ENCODE measurements at places on chromosomes 6 and 20.
A peak's percentile ranks its signal among the peaks of the same experiment; 100 is the strongest.

- DNase-seq, result no peak
These were observed 114.1 kb upstream of the SMLR1 start for GRCh38 chr6:130713144-130713543.

- DNase-seq, result no peak
These were observed 88.1 kb downstream of the TNFRSF21 start for GRCh38 chr6:47221565-47221964.

GRCh38 chr6:41732591-41733359, 2.6 kb downstream of the TFEB start:
- peak; percentile 57 for DNase-seq

GRCh38 chr20:17661121-17661744, 20.8 kb downstream of the RRBP1 start:
- no peak for DNase-seq

DNA sequence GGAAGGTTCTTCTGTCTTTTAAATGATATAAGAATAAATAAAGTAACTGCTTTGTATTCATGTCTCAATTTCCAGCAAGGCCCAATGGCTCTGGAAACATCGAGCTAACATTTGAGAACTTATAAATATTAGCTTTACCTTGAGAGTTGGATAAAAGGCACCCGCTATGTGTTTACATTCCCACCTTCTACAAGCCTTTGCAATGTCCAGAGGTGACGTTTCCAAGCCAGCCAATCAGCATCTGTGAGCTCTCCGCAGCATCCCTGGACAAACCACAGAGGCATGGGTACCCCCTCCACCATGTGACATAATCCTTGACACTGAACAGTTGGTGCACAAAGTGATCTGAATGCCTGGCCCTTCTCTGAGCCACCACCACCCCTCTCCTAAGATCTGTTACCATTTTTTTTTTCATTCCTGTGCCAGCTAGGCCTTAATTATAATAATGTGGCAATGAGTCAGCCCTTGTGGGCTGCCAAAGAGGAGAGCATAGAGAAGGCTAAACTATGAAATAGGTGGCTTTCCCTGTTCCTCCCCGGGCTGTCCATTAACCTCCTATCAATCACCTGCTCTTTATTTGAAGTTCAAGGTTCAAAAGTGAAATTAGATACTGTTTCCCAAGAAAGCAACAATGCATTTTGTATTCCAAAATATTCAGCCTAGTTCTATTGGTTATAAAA, 4.1 kb downstream of the CBLN4 start:
- DNase-seq, result no peak

DNA sequence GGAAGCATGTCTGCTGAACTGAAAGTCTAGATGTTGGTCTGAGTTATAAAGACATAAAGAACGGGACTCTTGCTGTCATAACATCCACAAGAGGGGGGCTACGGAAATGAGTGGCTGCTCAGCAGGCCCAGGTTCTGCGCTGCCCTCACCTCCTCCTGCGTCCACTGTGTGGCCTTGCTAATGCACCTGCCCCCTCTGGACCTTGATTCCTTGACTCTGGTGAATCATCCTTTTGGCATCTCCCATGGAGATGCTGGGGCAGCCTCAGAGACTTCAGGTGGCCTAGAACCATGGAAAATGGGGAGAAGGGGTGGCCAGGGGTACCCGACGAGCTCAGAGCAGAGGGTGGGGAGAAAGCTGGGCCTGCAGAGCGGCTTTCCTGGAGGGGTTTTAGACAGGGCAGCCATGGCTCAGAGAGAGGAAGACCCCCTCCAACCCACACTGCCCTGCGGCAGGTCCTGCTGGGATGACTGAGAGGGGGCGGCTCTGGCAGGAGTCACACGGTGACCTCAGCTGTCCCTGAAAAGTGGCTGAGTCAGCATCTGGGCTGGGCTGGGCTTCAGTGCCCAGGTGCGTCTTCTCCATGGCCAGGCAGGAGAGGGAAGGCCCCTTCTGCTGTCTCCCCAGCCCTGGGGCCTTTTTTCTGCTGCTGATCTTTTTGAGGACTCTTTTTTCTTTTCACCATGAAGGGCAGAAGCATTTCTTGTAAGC, 46.9 kb downstream of the DLGAP4 start:
- no peak for DNase-seq

GRCh38 chr20:8431538-8432434, 299.7 kb downstream of the PLCB1 start:
- no peak for DNase-seq

GRCh38 chr6:101294676-101295075, 98.8 kb upstream of the GRIK2 start:
- no peak for DNase-seq

DNA sequence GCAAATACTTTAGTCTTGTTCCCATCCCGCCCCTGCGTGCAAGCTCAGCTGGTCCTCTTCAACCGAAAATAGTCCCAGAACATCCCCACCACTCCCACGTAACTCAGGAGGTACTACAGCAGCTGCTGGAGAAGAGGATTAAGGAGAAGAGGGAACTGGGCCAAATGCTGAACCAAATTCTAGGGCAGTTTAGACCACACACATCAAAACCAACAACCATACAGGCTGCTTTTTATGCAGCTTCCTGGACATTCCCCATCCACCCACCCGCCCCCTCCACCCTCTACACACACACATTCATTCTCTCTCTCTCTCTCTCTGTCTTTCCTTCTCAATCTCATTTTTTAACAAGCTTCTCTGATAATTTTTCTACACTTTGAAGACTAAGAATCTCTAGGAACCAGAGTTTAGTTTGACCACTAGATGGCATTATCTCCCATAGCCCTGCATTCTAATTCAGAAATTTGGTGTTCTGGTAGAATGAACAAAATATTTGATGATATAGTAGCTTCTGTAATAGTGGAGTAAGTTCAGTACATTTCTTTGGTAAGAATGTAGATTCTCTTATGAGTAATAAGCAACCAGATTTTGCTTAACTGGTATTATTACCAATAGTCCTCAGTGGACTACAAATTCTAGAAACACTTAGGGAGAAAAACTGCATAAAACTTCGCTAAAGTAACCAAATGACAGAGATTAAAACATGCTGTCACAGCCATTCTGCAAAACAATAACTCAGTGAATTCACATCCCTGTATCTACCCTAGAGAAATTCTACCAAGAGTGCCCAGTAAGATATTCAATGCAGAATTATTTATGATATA, 52.1 kb upstream of the BEND6 start:
- DNase-seq, result no peak

GRCh38 chr6:73460056-73460455, 1.5 kb upstream of the MTO1 start:
- DNase-seq, result no peak

DNA sequence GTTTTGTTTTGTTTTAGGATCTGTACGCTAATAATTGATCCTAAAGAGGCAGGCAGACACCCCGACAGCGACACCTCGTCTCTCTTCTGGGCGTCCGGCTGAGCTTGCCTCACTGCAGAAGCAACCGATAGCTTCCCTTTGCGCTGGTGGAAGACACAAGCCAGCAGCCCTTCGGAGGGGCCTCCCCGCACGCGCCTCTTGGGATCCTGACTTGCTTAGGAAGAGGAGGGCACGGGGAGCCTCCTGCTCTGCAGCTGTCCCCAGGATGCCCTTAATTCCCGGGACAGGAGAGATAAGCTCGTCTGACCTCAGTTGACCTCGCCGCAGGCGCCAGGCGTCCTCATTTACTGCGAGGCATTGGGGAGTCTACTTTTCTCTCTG, 94.0 kb downstream of the CD83 start:
- DNase-seq, result peak; percentile 24

GRCh38 chr6:116210750-116211425, 43.0 kb downstream of the TSPYL4 start:
- no peak for DNase-seq

GRCh38 chr20:51190783-51191180, 167.9 kb upstream of the KCNG1 start:
- no peak for DNase-seq

GRCh38 chr6:45326698-45327417, 1.3 kb upstream of the RUNX2 start:
- no peak for DNase-seq

DNA sequence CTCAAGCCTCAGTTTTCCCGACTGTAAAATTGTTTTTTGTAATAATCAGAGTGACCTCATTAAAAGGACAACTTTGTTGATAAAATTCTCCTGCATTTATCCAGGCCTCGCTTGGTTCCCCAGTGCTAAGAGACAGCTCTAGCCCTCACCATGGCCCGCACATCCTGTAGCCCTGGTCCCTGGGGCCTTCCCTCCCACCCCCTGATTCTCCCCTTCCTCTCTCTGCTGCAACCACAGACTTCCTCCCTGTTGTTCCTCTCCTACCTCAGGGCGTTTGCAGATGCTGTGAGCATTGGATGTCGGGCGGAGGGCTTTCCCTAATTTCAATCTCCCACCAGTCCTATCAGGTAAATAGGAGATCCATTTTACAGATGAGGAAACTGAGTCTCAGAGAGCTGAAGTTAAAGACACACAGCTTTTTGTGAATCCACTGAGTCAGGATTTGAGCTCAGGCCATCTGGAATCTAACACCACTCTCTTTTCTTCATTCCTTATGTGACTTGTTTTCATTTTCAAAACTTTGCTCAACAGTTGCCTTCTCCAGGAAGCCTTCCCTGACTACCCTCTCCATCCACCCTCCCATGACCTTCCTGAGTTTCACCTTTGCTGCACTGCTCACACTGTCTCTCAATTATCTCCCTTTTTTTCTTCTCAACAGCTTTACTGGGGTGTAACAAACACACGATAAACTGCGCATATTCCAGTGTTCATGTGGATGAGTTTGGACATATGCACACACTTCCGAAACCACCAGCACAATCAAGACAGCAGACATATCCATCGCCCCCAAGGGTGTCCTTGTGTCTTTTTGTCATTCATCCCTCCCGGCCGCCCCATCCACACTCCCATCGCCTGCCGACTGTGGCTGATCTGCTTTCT, 107.1 kb downstream of the CEBPB start:
- no peak for DNase-seq

DNA sequence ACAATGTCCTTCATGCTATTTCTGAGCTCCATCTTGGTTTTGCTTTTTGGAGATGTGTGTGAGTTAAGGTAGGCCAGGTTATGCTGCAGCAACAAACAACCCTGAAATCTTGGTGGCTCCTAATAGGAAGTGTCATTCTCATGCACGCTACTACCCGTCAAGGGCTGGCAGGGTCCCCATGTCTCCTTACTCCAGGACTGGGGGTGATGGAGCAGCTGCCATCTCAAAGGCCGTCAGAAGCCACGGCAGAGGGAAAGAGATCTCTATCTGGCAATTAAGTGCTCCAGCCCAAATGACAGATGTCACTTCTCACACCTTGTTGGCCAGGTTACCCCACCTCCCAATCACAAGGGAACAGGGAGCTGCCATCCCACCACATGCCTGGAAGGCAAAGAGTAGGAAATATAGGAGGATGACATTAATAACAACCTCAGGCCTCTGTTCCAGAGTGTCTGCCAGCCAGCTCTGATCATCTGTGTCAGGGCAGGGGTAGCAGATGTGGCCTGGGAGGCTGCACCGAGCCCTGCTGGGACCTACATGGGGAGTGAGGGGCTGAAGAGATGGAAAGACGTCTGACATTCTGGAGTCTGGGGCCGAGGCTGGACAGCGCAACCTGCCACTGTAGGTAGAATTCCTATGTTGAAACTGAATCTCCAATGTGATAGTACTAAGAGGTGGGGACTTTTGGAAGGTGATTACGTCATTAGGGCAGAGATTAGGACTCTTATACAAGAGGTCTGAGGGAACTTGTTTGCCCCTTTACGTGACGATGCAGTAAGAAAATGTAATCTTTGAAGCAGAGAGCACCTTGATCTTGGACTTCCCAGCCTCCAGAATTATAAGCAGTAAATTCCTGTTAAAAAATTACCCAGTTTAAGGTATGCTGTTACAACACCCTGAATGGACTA, 4.8 kb upstream of the SDCBP2 start:
- no peak for DNase-seq

DNA sequence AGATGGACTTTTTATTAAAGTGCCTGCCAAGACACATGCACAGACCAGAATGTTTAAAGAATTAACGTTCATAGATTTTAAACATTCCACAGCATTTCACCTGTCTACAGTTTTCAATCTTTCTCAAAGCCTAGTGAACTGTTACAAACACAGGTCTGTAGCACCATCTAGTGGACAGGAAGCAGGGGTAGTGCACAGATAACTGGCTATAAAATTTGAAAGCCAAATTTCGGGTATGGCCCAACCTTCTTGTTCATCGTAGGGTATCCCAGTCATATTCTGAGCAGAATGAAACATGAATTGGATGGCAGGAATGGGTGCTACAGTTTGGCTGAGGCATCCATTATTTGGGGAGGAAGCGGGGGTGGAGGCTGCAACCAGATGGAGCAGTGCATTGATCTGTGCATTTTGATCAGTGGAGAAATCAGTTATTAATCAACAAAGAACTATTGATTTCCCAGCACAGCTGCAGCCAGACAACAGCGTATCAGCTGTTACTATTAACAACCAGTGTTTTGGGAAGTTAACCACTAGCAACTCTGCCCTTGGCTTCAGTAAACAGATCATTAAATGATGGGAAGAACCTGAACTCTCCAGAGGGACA, 56.1 kb upstream of the B3GAT2 start:
- DNase-seq, result no peak

- DNase-seq, result no peak
These were observed 9.6 kb upstream of the IL17A start for GRCh38 chr6:52176550-52176949.

- no peak for DNase-seq
These were observed 2.5 kb upstream of the PTPRT start for GRCh38 chr20:43191946-43192863.

- DNase-seq, result no peak
These were observed 1.0 kb upstream of the XRN2 start for GRCh38 chr20:21301940-21302663.

GRCh38 chr6:100166956-100167355, 172.9 kb upstream of the MCHR2 start:
- no peak for DNase-seq

- no peak for DNase-seq
These were observed 10.0 kb upstream of the BTBD9 start for GRCh38 chr6:38649744-38650143.

DNA sequence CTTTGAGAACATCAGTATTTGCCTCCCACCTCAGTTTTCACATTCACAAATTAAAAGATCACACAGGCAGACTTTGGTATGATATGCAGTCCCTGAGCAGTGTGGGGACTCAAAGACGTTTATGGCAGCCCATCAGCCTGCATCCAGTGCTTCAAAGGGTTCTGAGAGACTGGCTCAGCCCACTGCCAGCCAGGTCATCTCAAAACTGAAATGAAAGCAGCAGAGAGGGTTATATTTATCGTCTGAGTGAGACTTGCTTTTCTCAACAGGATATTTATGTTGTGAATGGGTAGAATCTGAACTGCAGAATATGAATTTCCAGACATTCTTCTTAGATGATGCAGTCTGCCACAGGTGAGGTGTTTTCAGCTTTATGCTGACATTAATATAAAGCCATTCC, 159.8 kb downstream of the NRN1 start:
- DNase-seq, result no peak

- DNase-seq, result no peak
These were observed 67.7 kb downstream of the SYNJ2 start for GRCh38 chr6:158049055-158050028.

GRCh38 chr20:31719644-31720485, 2.8 kb downstream of the BCL2L1 start:
- no peak for DNase-seq

GRCh38 chr20:24497851-24498250, 28.4 kb downstream of the SYNDIG1 start:
- DNase-seq, result no peak

Measured in activated CD4-positive, alpha-beta T cell treated with anti-CD3 and anti-CD28 coated beads, Interleukin-2, amount 50 U/mL, for 1 hour (primary cell).